ENCODE measurements at places on chromosomes 6 and 20. TPM values are rescaled to one million over a fixed set of nuclear protein-coding genes. Genes with fewer than 3 reads are reported as not detected.

DNA sequence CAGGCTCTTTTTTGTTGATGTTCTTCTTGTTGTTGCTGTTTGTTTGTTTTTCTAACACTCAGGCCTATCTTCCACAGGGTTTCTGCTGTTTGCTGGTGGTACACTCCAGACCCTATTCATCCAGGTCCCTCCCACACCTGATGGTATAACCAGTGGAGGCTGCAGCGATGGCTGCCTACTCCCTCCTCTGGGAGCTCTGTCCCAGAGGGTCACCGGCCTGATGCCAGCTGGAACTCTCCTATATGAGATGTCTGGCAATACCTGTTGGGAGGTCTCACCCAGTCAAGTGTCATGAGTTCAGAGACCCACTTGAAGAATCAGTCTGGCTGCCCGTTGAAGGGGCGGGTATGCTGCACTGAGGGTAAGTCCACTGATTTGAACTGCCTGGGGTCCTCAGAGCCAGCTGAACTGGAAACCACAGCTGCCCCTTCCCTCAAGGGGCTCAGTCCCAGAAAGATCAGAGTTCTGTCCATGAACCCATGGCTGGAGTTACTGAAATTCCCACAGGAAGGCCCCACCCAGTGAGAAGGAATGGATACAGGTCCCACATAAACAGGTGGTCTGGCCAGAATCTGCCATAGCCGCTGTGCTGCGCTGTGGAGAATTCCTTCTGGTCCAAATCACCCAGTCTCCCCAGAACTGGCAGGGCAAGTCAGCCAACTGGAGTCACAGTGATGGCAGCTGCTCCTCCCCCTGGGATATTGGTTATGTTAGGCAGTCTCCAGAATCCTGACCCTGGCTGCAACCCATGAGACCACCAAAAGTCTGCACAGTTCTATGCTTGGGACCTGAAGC is 664.4 kb downstream of the FRK start:
- no peak for DNase-seq
- H3K4me1 ChIP-seq = no peaks in the 10 kb centered on the region
- no peak overlapping the region for H3K27ac ChIP-seq
- no peaks in the 10 kb centered on the region for H3K27me3 ChIP-seq

- no peak overlapping the region for H3K27ac ChIP-seq
- no peak overlapping the region for H3K4me3 ChIP-seq
- H3K27me3 ChIP-seq = no peaks in the 10 kb centered on the region
Observed at GRCh38 chr6:45690846-45691245, 313.1 kb upstream of the SUPT3H start.

- H3K27me3 ChIP-seq = peaks cover 39% of the 10 kb centered on the region
- no peak for DNase-seq
- no peak overlapping the region for H3K27ac ChIP-seq
- H3K36me3 ChIP-seq = no peaks in the 10 kb centered on the region
- H3K4me3 ChIP-seq = no peak overlapping the region
Observed at GRCh38 chr6:90401933-90402830, 105.5 kb upstream of the BACH2 start.

DNA sequence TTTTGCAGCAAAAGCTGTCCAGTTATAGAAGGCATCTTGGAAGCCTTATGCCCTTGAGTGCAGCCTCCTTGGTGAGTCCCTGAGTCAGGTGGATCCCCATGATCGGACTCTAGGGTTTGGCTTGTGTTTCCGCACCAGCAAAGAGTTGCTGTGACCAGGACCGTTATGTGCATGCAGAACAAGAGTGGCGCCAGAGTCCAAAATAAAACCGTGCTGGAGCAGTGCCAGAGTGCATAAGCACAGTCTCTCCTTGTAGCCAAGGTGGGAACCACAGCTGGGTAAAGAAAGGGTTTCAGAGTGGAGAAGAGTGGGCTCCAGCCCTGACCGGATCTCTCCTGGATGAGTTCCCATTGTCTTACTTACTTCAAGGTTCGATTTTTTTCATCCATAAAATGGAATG is 58.6 kb downstream of the FOXA2 start:
- H3K27me3 ChIP-seq = peaks cover 5% of the 10 kb centered on the region
- no peaks in the 10 kb centered on the region for H3K36me3 ChIP-seq
- H3K4me3 ChIP-seq = no peak overlapping the region
- H3K4me1 ChIP-seq = peaks cover 13% of the 10 kb centered on the region

- peak; percentile 88 for DNase-seq
- peak overlapping the region; percentile 50 for H3K27ac ChIP-seq
- peaks cover 20% of the 10 kb centered on the region for H3K4me1 ChIP-seq
- H3K27me3 ChIP-seq = peaks cover 8% of the 10 kb centered on the region
- H3K36me3 ChIP-seq = no peaks in the 10 kb centered on the region
- no peak overlapping the region for H3K4me3 ChIP-seq
Observed at GRCh38 chr6:167683028-167683862, 143.5 kb upstream of the AFDN start.

- H3K36me3 ChIP-seq = no peaks in the 10 kb centered on the region
- no peaks in the 10 kb centered on the region for H3K4me1 ChIP-seq
- no peak overlapping the region for H3K4me3 ChIP-seq
- no peak overlapping the region for H3K27ac ChIP-seq
- no peak for DNase-seq
Observed at GRCh38 chr6:129902681-129903080, 41.6 kb upstream of the TMEM244 start.

DNA sequence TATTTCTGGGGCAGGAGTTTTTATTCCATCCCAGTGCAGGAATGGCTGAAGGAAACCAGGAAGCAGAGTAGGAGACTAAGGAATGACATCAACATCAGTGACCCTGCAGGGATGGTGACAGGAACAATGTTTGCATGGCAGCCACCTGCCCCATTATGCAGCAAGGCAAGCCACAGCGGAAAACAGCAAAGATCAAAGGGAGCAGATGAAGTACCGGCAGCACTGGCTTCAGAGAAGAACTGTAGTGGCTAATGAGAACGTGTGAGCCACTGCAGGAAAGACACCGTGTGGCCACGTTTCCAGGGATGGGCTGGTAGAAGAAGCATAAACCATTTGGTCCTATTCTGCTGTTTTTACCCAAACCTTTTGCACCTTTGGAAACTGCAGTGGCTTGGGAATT is 52.9 kb upstream of the TAB2 start:
- no peak overlapping the region for H3K27ac ChIP-seq
- DNase-seq = no peak
- H3K4me1 ChIP-seq = no peaks in the 10 kb centered on the region
- peaks cover 3% of the 10 kb centered on the region for H3K27me3 ChIP-seq
- H3K4me3 ChIP-seq = no peak overlapping the region

GRCh38 chr6:114556846-114557488 is 214.1 kb upstream of the HS3ST5 start:
- no peak for DNase-seq
- H3K36me3 ChIP-seq = no peaks in the 10 kb centered on the region
- no peaks in the 10 kb centered on the region for H3K27me3 ChIP-seq
- H3K27ac ChIP-seq = no peak overlapping the region
- H3K4me3 ChIP-seq = no peak overlapping the region
- H3K4me1 ChIP-seq = no peaks in the 10 kb centered on the region

- H3K27ac ChIP-seq = no peak overlapping the region
- H3K36me3 ChIP-seq = no peaks in the 10 kb centered on the region
- no peak for DNase-seq
- H3K4me3 ChIP-seq = no peak overlapping the region
- no peaks in the 10 kb centered on the region for H3K4me1 ChIP-seq
- H3K27me3 ChIP-seq = no peaks in the 10 kb centered on the region
Observed at GRCh38 chr6:39669207-39669972, 55.8 kb downstream of the KIF6 start.

DNA sequence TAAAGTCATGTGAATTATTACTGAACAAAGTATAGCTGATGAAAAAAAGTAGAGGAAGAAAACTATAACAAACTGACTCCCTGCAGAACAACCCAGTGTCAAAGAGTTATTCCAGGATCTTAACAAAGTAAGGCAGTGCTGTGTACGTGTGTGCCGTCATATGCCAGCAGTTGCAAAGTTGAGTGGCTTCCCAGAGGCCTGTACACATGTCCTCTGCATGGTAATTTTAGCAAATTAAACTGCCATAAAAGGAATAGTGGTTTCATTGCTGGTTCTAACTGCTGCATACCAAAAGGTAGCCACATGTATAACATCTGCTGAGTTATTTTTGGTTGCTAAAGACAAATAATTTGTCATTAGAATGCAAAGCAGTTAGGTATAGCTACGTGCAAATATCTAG is 44.8 kb downstream of the RIPOR2 start:
- peak; percentile 35 for DNase-seq
- H3K4me1 ChIP-seq = no peaks in the 10 kb centered on the region
- H3K27ac ChIP-seq = no peak overlapping the region
- H3K27me3 ChIP-seq = no peaks in the 10 kb centered on the region
- no peaks in the 10 kb centered on the region for H3K36me3 ChIP-seq

DNA sequence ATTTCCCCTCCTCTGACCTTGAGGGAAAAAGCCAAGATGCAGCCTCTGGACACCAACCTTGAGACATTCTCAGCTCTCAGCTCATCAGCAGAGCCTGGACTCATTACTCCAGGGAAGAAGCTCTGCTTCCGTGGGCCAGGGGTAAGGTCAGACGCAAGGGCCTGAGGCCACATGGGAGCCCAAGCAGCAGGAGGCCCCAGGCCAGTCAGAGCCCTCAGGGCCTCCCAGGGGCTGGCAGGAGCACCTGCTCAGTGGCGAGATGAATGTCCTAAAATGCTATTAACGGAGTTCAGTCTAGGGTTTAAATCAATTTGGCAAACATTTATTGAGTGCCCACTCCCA is 208.6 kb downstream of the ERMARD start:
- DNase-seq = no peak
- peaks cover 8% of the 10 kb centered on the region for H3K4me1 ChIP-seq
- H3K4me3 ChIP-seq = no peak overlapping the region
- H3K36me3 ChIP-seq = no peaks in the 10 kb centered on the region
- H3K27me3 ChIP-seq = peaks cover 45% of the 10 kb centered on the region

GRCh38 chr6:119313937-119314884 is 35.4 kb downstream of the MAN1A1 start:
- peaks cover 64% of the 10 kb centered on the region for H3K4me1 ChIP-seq
- no peak for DNase-seq
- H3K36me3 ChIP-seq = no peaks in the 10 kb centered on the region
- no peak overlapping the region for H3K4me3 ChIP-seq
- H3K27ac ChIP-seq = peak overlapping the region; percentile 56

The MLIP gene
- not detected for total RNA-seq

The DHX35 gene
- total RNA-seq = 19.1 TPM

The GPSM3 gene
- total RNA-seq = not detected

The LSM14B gene
- 11.3 TPM for total RNA-seq

The FIG4 gene
- total RNA-seq = 15.9 TPM

Measured in stomach (tissue), 19 donors.